Stimulated activated CD4-positive, alpha-beta T cell treated with anti-CD3 and anti-CD28 coated beads, Interleukin-12 subunit alpha, Interleukin-12 subunit beta, amount 100 ng/mL, for 4 hours (primary cell): ENCODE measurements at places on chromosomes 13 and 19.

GRCh38 chr19:45164577-45165335 is 4.0 kb upstream of the NKPD1 start:
- DNase-seq, result peak; percentile 46

- no peak for DNase-seq
Measured at GRCh38 chr13:32314271-32315237, 609 bp downstream of the ZAR1L start.

GRCh38 chr13:50576156-50576555 is 267.3 kb downstream of the DLEU7 start:
- DNase-seq, result no peak

- DNase-seq, result no peak
Measured at GRCh38 chr19:43371909-43372308, 18.4 kb downstream of the CD177 start.

GRCh38 chr13:29923554-29924481 is 73.4 kb upstream of the UBL3 start:
- DNase-seq, result peak; percentile 56

- no peak for DNase-seq
Measured at GRCh38 chr19:33365691-33366090, 7.8 kb upstream of the CEBPG start.

- no peak for DNase-seq
Measured at GRCh38 chr13:75771818-75772217, 135.7 kb downstream of the LMO7 start.

GRCh38 chr19:49339301-49340068 is 4.3 kb downstream of the CD37 start:
- DNase-seq, result no peak

DNA sequence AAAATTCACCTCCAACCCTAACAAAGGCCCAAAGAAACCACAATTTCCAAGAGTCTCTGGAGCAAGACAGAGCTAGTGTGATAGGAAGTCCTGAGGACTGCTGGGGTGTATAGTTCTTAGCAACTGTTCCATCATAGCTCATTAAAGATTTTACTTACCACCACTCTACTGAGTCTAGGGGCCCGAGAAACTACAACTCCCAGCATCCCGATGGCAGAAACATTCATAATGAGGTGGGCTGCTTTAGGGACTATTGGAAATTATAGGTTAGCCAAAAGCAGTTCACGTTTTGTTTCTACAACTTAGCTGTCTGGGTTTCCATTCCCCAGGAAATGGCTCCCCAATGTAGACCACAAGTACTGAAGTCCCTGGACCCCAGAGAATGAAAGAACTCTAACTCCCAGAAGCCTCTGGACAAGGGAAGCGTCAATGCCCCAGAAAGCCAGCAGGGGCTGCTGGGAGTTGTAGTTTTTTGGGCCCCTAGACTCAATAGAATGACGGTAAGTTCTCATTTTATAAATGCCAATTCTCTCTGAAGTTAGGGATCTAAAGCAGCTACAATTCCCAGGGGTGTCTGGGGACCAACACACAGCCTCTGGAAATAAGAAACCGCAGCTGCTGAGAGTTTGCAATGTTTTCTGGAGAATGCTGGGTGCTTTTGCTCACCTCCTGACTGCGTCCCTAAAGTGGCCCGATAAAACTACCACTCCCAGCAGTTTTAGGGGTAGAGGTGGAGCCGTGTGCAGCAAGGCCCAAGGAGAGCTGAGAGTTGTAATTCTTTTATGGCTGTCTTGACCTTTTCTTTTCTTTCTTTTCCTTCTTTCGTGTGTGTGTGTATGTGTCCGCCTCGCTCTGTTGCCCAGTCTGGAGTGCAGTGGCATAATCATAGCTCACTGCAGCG is 11.1 kb downstream of the FTL start:
- no peak for DNase-seq

GRCh38 chr19:6532244-6532999 is 1.6 kb downstream of the TNFSF9 start:
- DNase-seq, result no peak

- no peak for DNase-seq
Measured at GRCh38 chr19:11577451-11578257, at the start of gene ACP5. TSS of gene ACP5 (minus strand) at chr19:11577645. CDS start at chr19:11577317, 328 bp downstream.

DNA sequence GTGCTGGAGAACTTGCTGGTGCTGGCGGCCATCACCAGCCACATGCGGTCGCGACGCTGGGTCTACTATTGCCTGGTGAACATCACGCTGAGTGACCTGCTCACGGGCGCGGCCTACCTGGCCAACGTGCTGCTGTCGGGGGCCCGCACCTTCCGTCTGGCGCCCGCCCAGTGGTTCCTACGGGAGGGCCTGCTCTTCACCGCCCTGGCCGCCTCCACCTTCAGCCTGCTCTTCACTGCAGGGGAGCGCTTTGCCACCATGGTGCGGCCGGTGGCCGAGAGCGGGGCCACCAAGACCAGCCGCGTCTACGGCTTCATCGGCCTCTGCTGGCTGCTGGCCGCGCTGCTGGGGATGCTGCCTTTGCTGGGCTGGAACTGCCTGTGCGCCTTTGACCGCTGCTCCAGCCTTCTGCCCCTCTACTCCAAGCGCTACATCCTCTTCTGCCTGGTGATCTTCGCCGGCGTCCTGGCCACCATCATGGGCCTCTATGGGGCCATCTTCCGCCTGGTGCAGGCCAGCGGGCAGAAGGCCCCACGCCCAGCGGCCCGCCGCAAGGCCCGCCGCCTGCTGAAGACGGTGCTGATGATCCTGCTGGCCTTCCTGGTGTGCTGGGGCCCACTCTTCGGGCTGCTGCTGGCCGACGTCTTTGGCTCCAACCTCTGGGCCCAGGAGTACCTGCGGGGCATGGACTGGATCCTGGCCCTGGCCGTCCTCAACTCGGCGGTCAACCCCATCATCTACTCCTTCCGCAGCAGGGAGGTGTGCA is 587 bp downstream of the S1PR4 start:
- DNase-seq, result peak; percentile 36

DNA sequence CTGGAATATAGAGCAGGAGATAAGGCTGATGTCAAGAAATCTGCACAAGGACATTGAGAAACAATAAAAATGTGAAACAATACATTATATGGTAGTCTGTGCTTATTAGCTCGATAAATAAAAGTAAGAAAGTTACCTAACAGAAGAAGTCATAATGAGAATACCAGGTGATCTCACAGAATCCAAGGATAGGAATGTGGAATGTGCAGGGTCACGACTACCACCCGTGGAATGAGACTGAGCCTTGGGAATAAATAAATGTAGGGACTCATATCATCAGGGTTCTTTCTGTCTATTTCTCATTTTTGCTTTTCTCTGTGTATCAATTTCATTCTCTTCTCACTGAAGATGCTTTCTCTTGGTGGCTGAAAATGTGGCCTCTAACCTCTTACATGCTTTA is 26.0 kb upstream of the KBTBD7 start:
- no peak for DNase-seq

DNA sequence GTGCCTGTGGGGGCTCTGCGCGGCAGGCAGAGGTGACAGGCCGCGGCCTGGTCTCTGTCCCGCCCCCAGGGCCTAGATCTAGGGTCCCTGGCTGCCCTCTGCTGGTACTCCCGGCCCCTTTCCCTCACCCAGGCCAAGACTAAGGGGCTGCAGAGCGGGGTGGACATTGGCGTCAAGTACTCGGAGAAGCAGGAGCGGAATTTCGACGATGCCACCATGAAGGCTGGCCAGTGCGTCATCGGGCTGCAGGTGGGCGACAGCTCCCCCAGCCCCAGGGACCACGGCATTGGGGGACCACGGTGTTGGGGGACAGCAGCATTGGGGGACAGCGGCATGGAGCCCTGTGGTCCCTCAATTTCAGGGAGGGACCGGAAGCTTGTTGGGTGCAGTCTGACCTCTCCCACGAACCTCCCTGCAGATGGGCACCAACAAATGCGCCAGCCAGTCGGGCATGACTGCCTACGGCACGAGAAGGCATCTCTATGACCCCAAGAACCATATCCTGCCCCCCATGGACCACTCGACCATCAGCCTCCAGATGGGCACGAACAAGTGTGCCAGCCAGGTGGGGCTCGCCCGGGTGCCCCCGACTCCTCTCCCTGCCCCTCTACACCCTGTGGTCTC is 3.8 kb upstream of the ABCA7 start:
- no peak for DNase-seq

GRCh38 chr13:33388286-33388998 is 102.9 kb upstream of the STARD13 start:
- no peak for DNase-seq

DNA sequence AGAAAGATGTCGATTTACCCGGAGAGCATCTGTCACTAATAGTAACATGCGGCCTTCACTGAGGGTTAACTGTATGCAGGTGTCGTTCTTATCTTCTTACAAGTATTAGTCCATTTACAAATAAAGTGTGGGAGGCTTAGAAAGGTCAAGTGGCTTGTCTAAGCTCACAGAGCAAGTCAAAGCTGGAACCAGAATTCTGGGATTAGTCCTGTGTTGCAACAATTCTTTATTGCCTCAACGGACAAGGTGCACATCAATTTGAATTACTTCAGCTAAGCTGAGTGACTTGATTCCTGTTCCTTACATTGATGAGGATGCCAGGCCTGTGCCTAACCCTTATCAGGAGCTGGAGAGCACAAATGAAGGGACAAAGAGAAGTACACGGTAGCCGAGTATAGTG is 1193.6 kb downstream of the UQCRFS1 start:
- DNase-seq, result no peak

- no peak for DNase-seq
Measured at GRCh38 chr13:77028202-77028601, 1.2 kb upstream of the FBXL3 start.

- no peak for DNase-seq
Measured at GRCh38 chr19:46605356-46605821, 4.3 kb downstream of the CALM3 start.

- DNase-seq, result peak; percentile 66
Measured at GRCh38 chr19:10292206-10292788, 2.5 kb downstream of the ICAM5 start.

DNA sequence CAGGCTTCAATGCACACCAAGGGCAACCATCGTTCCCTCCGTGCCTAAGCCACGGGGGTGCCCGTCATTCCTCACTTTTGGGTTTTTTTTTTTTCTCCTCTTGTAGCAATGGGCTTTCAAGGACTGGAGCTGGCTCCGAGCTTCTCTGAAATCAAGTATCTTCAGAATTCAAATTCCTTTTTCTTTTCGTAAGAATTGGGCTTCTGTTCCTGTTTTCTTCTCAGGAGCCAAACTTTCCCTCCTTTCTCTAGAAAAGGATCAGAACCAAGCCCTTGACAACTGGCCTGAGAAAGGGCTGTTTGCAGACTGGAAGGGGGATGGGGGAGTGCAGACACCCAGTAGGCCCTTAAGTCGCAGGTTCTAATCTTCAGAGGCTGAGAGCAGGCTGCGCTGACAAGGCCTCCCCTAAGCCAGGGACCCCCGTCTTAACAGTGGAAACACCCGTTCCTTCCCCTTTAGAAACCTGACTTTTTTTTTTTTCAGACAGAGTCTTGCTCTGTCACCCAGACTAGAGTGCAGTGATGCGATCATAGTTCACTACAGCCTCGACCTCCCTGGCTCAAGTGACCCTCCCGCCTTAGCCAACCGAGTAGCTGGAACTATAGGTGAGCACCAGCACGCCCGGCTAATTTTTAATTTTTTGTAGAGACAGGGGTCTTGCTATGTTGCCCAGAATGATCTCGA is 51.6 kb downstream of the RFX2 start:
- DNase-seq, result no peak

DNA sequence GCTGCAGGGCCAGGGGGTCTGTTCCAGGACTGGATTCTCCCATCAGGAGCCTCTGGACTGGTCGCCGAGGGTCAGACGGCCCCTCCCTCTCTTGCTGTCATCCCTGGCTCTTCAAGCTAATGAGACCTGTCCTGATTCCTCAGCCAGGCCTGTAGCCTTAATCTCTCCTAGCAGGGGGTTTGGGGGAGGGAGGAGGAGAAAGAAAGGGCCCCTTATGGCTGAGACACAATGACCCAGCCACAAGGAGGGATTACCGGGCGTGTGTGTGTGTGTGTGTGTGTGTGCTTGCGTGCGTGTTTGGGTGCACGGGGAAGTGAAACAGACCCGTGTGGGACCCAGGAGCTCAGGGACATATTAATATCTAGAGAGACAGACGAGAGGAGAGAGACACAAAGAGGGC is 1.9 kb upstream of the CRX start:
- DNase-seq, result no peak
